ENCODE measurements at places on chromosomes 13 and 19.

GRCh38 chr13:76239031-76239680, 603.0 kb downstream of the LMO7 start:
- DNase-seq, result no peak

GRCh38 chr19:10639836-10640235, 14.3 kb upstream of the ILF3 start:
- DNase-seq, result no peak

GRCh38 chr13:100341327-100341726, 247.3 kb downstream of the GGACT start:
- no peak for DNase-seq

DNA sequence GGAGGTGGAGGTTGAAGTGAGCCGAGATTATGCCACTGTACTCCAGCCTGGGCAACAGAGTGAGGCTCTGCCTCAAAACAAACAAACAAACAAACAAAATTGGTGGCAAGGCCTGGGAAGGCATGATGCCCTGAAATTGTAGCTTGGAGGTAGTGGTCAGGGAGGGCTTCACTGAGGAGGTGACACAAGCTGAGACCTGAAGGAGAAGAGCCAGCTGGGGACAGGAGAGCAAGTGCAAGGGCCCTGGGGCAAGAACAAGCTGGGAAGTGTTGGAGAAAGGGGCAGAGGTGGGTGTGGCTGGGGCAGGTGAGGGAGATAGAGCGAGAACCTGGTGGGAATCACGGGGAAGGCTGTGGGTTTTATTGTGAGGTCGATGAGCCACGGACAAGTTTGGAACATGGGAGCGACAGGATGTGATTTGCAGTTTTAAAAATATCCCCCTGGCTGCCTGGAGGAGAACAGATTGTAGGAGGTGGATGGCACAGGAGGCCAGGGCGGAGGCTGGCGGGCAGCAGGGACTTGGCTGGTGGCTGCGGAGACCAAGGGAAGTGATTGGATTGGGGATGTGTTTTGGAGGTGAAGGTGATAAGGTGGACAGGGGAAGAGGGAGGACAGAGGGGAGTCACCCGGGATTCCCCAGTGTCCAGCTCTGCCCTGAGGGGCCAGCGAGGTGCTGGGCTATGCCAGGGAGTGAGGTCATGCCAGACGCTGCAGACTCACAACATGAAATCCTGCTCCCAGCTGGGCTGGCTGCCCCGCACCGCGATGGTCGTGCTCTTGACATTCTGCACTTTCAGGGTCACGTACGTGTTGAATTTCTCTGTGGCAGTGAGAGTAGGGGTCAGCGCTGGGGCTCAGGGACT, 14.0 kb downstream of the UNC13A start:
- DNase-seq, result no peak

- DNase-seq, result peak; percentile 98
Measured at GRCh38 chr19:12933287-12934072, at the start of gene FARSA. TSS of gene FARSA (minus strand) at chr19:12933711. CDS start at chr19:12933696, 15 bp downstream.

DNA sequence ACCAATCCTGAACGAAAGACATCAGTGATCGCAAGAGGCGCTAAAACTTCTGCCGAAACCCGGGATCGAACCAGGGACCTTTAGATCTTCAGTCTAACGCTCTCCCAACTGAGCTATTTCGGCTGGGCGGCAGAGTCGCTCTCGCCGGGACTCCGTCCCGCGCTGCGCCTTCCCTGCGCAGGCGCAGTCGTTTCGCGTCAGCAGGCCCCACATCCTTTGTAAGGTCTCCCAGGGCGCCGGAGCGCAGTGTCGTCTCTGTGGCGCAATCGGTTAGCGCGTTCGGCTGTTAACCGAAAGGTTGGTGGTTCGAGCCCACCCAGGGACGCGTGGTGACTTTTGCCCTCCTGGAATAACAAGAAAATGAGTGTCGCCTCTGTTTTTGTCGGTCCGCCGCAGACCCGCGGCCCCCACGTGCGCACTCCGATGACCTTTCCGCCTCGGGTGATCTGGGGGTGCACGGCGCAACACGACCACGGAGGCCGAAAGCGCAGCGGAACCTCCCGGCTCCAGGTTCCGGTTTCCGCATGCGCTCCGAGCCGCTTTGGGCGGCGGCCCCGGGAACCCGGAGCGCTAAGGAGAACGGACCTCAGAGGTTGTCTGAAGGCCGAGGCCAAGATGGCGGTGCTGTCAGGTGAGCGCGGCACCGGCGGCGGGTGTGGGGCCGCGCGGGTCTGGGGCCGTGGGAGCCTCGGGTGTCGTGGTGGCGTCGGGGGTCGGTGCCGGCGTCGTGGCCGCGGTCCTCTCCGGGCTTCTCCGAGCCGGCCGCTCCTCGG, at the start of gene NDUFS7:
TSS of gene NDUFS7 (plus strand) at position 596 of the 773 bp plus-strand sequence. CDS start at position 616, 20 bp downstream.
- DNase-seq, result peak; percentile 94

DNA sequence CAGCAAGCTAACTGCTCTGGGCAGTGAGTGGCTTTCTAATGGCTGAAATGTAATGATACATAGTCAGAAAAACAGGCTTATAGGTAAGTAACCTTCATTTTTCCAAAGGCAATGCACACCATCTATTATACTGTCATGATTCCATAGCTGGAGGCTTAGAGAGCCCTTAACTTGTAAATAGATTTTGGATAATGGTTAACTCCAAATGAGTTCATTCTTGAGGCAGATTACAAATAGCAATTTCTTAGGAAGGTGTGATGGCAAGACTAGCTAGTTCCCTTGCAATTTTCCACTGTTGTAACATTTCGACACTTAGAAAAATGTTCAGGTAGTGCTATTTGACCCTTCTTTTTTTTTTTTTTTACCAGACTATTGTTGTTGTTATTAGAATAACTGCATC, 789.8 kb upstream of the PCDH9 start:
- no peak for DNase-seq

- DNase-seq, result no peak
Measured at GRCh38 chr19:44069415-44069814, 2.5 kb upstream of the ZNF284 start.

DNA sequence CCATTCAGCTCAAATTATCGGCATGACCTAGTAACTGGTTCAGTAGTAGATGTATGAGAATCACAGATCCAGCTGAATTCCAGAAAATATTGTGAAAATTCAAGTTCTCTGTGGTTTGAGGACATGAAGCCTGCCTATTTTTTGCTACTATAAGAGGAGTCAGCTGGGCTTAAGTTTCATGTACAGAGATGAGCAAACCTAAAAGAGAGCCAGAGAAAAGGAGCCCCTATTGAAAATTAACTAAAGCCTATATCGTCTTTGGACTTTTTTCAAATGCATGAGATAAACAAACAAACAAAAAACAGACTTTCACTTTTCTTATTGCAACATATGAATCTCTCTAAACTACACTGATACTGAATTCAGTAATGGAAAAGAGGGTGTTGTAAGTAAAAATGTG, 106.8 kb upstream of the SPRY2 start:
- DNase-seq, result no peak

GRCh38 chr13:97141564-97142005, 80.5 kb upstream of the MBNL2 start:
- DNase-seq, result peak; percentile 50

GRCh38 chr13:113949546-113949945, 24.3 kb downstream of the C13orf46 start:
- no peak for DNase-seq

DNA sequence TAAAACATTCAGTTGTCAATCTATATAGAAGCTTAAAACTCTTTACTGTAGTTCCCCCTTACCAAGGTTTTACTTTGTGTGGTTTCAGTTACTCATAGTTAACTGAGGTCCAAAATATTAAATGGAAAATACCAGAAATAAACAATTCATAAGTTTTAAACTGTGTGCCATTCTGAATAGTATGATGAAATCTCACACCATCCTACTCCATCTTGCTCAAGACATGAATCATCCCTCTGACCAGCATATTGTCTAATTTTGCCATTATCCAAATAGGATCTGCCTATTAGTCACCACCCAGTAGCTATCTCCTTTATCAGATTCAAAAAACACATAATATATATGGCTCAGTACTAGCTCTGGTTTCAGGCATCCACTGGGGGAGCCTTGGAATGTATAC, 22.4 kb downstream of the ZNF571 start:
- no peak for DNase-seq

DNA sequence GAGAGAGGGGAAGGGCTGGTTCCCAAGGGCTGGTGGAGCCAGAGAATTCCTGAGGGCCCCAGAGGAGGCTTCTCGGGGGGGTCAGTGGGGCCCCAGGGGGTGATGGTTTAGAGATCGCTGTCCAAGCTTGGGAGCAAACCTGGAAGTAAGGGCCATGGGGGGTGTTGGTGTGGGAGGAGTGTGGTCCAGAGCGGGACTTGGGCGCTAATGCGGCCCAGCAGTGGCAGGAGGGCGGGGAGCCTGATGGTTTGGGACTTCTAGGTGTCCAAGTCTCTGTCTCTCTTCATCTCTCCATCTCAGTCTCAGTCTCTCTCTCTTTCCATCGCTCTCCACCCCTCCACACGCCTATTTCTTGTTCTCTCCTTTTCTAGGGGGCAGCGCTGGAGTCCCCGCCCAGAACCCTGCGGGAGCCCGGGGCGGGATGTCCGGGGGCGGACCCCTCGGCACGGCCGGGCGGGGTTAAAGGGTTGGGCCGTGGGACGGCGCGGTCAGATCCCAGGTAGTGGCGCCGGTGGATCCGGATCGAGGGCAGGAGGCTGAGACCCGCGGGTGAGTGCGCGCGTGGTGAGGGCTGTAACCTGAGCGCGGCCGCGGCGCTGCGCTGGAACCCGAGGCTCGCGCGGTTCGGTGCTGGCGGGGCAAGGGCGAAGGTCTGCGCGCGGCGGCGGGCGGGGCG, at the start of gene CYP4F22:
TSS of gene CYP4F22 (plus strand) at position 491 of the 676 bp plus-strand sequence. CDS start 16,812 bp downstream, outside the sequence.
- DNase-seq, result no peak

Measured in head of caudate nucleus (tissue), 42 donors.